ENCODE measurements at places on chromosomes 12 and 14. TPM values are rescaled to one million over a fixed set of nuclear protein-coding genes. Genes with fewer than 3 reads are reported as not detected.

The TPH2 gene
- total RNA-seq, result not detected

The KRT71 gene
- under 0.01 TPM for total RNA-seq

The FGD4 gene
- total RNA-seq, result 89.9 TPM

The AQP6 gene
- not detected for total RNA-seq

The PRKD1 gene
- 1.2 TPM for total RNA-seq
